Skeletal muscle tissue (tissue), 5 donors: ENCODE measurements at places on chromosomes 3 and 15. TPM values are rescaled to one million over a fixed set of nuclear protein-coding genes. Genes with fewer than 3 reads are reported as not detected.

Gene CKMT1A
- not detected for total RNA-seq

Gene CYP19A1
- 0.52 TPM for total RNA-seq

Gene CHRFAM7A
- 2.1 TPM for total RNA-seq

Gene THSD4
- total RNA-seq: 15.7 TPM

Gene KLHL40
- 179 TPM for total RNA-seq

Gene ANAPC13
- 38.6 TPM for total RNA-seq

Gene ZMAT3
- 5.2 TPM for total RNA-seq

Gene TMCO5A
- total RNA-seq: not detected

Gene NEK10
- total RNA-seq: 15.1 TPM

Gene HHLA2
- total RNA-seq: not detected

Gene CFAP100
- not detected for total RNA-seq
